ENCODE measurements at places on chromosomes 6 and 20. TPM values are rescaled to one million over a fixed set of nuclear protein-coding genes. Genes with fewer than 3 reads are reported as not detected.

DLK2 gene
- total RNA-seq = not detected

CPNE5 gene
- 3.0 TPM for total RNA-seq

NRSN2 gene
- 20.9 TPM for total RNA-seq

MEI4 gene
- total RNA-seq = under 0.01 TPM

CRISP2 gene
- total RNA-seq = not detected

PRSS35 gene
- 0.84 TPM for total RNA-seq

RAMACL gene
- 9.6 TPM for total RNA-seq
